ENCODE measurements at places on chromosomes 6 and 20.
A peak's percentile ranks its signal among the peaks of the same experiment; 100 is the strongest.

GRCh38 chr6:118319894-118320649, 228.0 kb upstream of the PLN start:
- no peak for DNase-seq

GRCh38 chr6:20608905-20609304, 74.6 kb downstream of the CDKAL1 start:
- DNase-seq = no peak

DNA sequence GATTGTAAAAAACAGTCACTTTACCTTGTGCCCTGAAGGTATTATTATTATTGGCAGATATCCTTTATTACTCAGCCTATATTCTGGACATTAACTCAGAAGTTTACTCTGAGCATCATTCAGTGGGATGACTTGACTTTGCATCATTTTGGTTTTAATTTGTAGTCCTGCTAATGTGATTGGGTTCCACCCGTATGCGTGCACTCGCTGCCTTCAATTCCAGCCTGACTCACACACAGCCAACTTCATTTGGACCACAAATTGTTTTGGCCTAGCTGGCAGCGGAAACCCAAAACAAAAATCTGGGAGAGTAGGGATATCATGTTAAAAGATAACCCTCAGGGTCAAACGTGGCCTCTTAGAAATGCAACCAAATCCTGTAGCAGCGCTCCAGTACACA, 704.4 kb upstream of the SLC35B3 start:
- no peak for DNase-seq

DNA sequence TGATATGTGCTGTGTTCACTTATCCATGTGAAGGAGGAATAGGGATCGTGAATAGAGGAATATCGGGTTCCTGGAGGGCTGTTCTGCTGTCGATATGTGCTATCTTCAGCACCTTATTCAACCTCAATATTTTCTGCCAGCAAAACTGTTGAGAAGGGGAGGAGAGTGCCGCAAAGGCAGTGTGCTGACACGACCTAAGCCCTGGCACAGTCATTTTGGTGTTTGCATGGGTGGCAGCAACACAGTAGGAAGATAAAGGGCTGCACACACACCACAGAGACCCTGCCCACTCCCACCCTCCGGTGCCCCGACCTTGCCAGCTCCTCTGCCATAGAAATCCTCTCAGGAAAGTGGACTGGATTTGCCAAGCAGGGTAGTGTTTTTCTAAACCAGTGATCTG, 47.0 kb downstream of the ZDHHC14 start:
- no peak for DNase-seq

DNA sequence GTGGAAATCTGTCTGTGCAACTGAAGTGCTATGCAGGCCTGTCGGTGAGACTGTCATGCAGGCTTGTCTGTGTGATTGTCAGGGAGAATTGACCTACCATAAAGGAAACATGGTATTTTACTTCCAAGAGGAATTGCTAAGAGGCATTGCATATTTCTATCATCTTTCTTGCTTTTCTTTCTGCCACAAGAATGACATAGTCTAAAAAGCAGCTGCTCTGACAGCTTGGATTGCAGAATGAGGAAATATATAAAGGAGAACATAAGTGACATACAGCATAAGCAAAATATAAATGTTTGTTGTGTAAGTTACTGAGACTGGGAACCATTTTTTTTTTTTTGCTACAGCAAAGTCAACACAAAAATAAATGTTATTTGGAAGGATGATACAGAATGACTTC, 105.1 kb downstream of the MANEA start:
- DNase-seq = no peak

- no peak for DNase-seq
Observed at GRCh38 chr6:123994168-123994567, 190.5 kb downstream of the NKAIN2 start.

GRCh38 chr6:94570581-94570980, 1006.8 kb upstream of the MANEA start:
- DNase-seq = no peak

GRCh38 chr6:157514659-157515496, 133.9 kb downstream of the ZDHHC14 start:
- no peak for DNase-seq

DNA sequence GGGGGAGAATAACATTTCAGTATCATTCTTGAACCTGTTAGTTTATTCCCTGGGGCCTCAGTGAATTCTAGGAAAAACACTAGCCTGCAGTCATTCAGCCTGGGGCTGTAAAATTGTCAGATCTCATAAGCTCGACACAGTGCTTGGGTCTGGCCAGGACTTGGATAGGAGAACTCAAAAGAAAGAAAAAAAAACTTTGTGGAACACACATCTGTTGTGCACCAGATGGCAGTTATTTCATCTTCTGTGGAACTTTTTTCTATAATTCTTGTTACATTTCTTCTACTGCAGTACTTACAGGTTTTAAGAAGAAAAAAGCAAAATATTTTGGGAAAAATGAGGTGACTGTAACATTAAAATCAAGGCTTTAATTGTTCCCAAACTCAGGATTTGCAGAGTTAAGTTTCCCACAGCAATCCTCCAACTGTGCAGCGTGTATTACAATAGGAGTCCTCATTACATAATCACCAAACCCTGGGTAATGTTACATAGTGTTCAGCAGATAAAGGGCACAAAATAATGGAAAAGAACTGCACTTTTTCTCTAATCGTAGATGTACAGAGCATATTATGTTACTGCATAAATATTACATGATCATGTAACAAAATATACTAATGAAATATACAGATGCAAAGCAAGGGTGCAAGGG, 531.1 kb upstream of the CITED2 start:
- no peak for DNase-seq

DNA sequence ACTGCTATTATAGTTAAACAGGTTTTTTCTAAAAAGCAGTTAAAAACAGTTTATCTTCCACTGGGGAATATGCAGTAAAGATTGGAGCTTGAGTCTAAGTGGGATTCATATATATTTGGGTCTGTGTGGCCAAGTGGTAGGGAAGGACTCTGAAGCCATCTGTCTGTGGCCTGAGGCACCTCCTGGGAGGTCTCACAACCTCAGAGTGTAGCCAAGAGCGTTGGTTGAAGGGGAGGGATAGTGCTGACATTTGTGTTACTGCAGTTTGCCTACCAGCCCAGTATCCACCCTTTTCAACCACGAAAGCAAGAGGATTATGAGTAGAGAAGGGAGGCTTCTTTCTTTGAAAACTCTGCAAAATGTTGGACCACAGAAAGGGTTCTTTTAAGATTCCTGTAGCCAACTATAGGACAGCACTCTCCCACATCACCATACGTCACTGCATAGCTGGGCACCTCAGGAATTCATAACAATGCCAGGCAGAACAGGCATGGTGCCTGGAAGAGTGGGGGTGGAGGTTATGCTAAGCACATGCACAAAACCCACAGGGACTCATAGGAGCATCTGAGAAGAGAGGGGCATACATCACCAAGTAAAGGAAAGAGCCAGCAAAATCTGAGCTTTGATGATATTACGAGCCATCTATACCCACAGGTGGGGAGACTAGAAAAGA, 90.5 kb upstream of the HEY2 start:
- peak; percentile 53 for DNase-seq

DNA sequence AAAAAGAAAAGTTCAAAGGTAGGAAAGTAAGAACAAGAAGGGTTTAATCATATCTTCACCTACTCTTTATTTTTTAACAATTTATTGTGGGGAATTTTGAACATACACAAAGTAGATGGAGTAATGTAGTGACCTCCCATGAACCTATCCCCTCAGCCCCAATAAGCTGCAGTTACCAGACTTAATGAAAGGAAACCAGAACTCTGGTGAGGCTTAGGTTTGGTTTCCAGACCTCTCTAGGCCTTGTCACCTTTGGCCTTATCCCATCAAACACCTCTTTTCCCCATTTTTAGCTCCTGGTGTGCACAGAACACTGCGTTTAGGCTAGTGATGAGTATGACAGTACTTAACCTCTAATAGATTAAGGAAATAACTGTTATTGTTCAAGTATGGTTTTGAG, 42.0 kb downstream of the CBFA2T2 start:
- DNase-seq = no peak

- DNase-seq = no peak
Observed at GRCh38 chr20:39716796-39717341, 754.7 kb downstream of the DHX35 start.

DNA sequence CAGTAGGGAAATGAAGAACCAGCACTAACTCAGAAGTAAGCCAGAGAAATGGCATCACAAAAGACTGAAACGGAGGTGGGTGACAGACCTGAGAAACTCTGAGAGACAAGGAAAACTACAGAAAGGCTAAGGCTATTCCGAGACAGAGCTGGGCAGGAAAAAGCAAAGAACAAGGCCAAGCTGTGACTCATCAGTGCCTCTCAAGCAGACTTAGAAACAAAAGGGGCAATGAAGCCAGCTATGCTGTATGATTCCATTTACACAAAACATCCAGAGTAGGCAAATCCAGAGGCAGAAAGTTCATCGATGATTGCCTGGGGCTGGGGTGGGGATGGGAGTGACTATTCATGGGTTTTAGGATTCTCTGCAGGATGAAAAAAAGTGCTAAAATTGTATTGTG, 50.0 kb downstream of the SLC23A2 start:
- DNase-seq = no peak

DNA sequence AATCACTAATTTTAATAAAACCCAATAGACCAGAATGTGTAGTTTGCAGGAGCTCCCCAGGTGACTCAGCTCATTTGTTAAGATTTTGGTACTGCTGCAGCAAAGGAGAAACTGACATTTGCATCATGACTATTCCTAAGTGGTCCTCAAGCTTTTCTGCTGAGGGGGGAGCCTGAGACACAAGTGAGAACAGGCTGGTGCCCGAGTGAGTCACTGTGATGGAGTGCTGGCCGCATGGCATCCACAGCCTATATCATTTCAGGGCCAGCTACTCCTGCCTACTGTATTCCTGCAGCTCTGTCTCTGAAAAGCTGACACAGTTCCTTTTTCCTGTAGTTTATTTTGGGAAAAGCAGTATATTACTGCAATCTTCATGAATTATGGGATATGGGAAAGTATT, 113.7 kb upstream of the ENPP5 start:
- no peak for DNase-seq

DNA sequence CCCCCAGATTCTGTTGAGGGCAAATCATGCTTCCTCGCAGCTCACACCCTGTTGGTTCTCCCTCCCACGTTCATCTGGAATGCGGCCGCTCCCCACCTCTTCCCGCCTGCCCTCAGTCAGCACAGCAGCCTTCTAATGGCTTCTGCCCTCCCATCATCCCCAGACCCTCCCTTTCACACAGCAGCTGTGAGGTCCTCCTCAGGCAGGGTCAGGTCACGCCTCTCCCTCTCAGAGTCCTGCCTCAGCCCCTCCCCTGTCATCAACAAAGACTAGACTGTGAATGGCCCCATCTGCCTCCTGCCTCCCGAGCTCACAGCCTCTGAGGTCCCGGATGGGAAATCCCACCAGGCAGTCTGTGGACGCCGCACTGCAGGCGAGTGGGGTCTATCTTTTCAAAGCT, 7.9 kb upstream of the BHLHE23 start:
- DNase-seq = no peak

DNA sequence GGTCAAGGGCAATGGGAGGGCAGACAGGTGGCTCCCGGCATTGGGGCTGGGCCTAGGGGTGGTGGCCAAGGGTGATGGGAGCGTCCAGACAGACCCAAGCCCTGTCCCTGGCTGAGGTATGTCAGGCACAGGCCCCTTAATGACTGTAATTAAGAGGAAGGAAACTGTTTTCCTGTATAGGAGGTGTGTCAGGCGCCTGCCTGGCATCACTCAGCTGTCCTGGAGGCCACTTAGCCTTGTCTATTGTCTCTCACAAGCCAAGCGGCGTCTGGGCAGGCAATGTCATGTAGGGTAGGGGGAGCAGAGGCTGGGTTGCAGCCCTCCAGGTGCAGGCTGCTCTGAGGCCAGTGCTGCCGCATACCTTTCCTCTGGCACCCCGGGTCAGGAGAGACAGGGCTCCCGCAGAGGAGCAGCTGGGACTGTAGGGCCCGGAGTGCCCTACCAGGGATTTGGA, 3.9 kb upstream of the FAM83C start:
- no peak for DNase-seq

- no peak for DNase-seq
Observed at GRCh38 chr20:31573555-31574321, 31.4 kb upstream of the ID1 start.

- DNase-seq = no peak
Observed at GRCh38 chr6:313917-314316, 21.6 kb downstream of the DUSP22 start.

GRCh38 chr6:84103029-84103428, 69.5 kb downstream of the MRAP2 start:
- DNase-seq = no peak

DNA sequence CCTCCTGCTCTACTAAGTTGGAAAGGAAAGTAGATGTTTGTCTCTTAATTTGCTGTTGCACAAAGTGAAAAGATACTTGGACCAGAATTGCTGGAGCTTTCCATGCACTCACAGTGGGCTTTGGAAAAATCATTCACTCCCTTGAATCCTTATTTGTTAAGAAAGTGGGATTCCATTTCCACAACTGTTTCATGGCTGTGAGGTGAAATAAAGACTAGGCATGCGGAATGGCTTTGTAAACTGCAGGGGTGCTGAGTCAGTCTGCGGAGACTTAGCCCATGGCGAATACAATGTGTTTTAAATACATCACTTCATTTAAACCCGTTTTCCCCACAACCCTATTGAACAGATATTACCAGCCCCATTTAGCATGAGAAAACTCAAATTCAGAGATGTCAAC, 36.8 kb upstream of the CLDN20 start:
- no peak for DNase-seq

GRCh38 chr6:137013738-137014602, 30.8 kb downstream of the IL20RA start:
- DNase-seq = no peak

DNA sequence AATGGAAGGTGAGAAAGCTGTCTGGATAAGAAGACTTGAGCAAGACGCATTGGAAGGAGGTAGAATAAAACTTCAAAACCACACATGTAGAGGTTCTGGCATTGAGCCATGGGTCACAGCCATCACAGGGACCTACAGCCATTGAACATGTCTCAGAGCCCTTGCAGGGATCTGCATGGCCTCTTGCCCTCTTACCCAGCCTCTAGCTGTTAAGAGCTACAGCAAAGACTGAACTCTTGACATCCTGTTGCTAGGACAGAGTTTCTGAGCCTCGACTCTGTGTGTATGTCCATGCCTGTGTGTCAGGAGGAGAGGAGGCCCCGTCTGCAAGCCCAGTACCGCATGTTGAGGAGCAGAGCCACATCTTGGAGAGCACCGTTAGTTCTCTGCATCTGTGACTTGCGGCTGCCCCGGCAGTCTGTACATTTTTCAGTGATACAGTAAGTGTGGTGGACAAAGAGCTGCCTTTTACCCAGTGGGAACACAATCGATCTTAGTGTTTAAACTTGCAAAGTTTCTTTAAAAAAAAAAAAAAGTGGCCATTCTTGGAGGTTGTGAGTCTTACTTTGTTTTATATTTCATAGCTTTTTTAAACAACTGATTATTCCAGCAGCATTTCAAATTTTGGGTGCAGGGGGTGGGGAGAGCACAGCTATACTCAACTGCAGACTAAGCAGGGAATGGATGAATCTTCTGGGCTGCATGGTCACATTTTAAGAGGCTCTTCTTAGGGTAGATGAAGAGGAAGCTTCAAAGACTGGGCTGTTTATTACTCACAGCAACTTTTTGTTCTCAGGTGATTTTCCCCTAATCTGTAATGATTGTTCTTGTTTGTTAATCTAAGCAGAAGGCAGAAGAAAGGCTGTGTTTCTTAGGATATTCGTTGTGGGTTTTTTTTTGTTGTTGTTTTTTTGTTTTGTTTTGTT, 88.5 kb downstream of the TBC1D7 start:
- no peak for DNase-seq

GRCh38 chr6:84007871-84008270, 25.7 kb upstream of the MRAP2 start:
- no peak for DNase-seq

GRCh38 chr20:9255171-9255570, 186.3 kb downstream of the PLCB4 start:
- DNase-seq = no peak

GRCh38 chr6:30172681-30173080, 9.3 kb downstream of the TRIM15 start:
- no peak for DNase-seq

Measured in left ventricle myocardium superior (tissue), 1 donor.